ENCODE measurements at places on chromosomes 1 and 21.

DNA sequence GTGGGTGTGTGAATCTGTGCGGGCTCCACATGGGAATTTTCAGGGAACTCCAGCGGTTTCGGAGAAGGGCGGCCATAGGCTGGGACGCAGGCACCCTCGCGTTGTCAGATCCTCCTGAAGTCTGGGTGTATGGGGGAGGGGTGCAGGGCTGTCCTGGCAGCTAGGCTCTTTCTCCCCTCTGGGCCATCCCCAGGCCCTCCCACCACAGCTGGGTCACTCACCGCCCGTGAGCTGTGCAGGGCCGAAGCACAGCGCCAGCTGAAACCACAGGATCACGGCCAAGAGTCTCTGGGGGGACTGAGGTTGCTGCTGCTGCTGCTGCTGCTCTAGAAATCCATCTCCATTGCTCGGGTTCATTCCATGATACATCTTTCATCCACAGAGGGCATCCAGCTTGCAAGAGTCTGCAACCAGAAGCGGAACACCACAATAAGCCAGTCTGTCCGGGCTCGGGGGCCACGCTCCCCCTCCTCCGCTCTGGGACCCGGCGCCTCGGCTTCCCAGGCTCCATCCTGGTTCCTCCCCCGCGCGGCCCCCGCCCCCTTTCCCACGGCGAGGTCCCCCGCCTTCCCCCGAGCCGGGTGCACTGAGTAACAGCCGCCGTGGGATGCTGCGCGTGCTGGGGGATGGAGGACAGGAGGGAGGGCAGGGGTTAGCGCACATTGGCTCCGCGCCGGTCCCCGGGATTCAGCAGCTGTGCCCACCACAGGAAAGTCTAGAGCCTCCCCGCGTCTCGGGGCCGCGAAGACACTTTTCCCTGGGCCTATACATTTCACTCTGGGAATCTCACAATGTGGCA is 720 bp downstream of the SUSD4 start:
- DNase-seq = peak; percentile 43

DNA sequence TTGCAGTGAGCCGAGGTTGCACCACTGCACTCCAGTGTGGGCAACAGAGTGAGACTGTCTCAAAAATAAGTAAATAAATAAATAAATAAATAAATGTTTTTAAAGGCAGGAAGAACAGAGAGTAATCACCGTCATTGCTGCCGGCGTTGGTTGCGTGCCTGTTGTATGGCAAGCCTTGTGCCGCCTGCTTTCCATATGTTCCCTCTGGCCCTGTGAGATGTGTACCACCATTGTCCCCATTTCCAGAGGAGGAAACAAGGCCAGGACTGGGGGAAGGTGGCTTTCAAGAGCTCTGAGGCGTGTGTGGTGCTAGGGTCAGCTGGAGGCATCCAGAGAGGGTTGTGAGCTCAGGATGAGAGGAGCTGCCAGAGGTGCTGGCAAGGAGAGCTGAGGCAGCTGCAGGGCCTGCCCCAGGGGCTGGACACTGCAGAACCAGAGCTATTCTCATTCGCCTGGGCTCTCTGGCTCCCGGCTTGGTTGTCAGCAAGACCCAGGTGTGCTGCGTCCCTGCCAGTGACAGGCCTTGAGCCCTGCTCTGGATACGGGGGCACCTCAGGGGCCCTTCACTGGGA is 5.2 kb upstream of the MARCKSL1 start:
- DNase-seq = no peak

GRCh38 chr21:31837618-31838390 is 35.0 kb upstream of the HUNK start:
- DNase-seq = no peak

GRCh38 chr1:36520056-36520455 is 37.3 kb upstream of the CSF3R start:
- DNase-seq = no peak

DNA sequence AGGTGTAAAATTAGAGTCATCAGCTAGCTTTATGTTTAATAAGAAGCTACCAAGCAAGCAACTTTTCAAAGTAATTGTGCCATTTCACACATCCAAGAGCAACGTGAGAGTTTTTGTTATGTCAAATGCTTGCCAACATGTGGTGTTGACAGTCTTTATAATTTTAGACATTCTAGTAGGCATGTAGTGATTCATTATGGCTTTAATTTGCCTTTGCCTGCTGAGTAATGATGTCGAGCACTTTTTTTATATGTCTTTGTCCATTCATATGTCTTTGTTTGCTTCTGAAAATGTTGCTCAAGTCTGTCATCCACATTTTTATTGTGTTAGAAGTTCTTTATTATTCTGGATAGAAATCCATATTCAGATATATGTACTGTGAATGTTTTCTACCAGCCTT is 21.4 kb upstream of the CHIT1 start:
- DNase-seq = no peak

- no peak for DNase-seq
These were observed 95.7 kb upstream of the SIM2 start for GRCh38 chr21:36603221-36603620.

DNA sequence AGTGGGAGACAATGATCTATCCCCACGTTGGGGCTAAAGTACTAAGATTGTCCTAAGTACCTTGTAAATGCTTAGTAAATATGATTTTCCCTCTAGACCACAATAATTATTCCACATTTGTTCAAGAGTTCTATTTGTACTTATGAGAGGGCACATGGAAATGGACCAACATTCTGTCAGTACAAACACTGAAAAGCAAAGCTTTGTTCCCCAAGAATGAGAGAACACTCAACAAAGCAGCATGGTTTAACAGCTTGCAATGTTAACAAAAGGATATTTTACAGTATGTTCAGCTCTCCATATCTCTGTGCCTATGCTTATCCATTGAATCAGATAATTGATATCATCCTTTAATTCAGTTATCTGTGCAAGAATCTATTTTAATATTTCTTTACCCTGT is 35.4 kb downstream of the RBM11 start:
- DNase-seq = no peak

DNA sequence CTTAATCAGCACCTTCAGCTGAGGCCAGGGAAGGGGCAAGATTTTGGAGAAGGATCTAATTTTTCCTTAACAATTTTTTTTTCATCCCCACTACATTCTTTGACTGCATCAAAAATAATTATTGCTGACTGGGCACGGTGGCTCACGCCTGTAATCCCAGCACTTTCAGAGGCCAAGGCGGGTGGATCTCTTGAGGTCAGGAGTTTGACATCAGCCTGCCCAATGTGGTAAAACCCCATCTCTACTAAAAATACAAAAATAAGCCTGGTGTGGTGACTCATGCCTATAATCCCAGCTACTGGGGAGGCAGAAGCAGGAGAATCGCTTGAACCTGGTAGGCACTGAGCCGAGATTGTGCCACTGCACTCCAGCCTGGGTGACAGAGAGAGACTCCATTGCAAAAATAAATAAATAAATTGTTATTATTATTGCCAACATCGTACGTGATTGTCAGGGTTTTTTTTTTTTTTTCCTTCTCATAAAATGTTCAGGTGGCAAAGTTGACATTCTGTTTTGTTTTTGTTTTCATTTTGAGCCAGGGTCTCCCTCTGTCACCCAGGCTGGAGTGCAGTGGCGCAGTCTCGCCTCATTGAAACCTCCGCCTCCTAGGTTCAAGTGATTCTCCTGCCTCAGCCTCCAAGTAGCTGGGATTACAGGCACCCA is 37.3 kb upstream of the MORC3 start:
- no peak for DNase-seq

DNA sequence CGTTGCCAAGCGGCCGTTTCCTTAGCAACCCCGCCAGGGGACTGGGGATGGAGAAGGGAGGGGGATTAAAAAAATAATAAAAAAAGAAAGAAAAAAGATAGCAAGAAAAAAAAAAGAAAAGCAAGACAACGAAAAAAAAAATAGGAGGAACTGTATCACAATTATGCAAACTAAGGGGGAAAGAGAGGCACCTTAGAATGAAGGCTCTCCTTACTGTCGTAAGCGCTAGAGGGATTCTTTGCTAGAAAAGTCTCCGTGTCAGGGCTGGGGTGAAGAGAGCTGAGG is 625 bp upstream of the NEGR1 start:
- no peak for DNase-seq

- no peak for DNase-seq
These were observed 88.3 kb upstream of the NGF start for GRCh38 chr1:115426231-115426771.

- DNase-seq = no peak
These were observed 113.8 kb upstream of the ERRFI1 start for GRCh38 chr1:8139941-8140340.

GRCh38 chr1:8334106-8334851 is 16.4 kb downstream of the SLC45A1 start:
- no peak for DNase-seq

GRCh38 chr1:15900662-15901279 is 53.3 kb downstream of the SPEN start:
- DNase-seq = no peak

GRCh38 chr1:39954870-39955546 is at the start of gene MFSD2A:
MFSD2A (plus strand) TSS chr1:39955145; CDS start chr1:39955293, 148 bp downstream.
- DNase-seq = peak; percentile 76

DNA sequence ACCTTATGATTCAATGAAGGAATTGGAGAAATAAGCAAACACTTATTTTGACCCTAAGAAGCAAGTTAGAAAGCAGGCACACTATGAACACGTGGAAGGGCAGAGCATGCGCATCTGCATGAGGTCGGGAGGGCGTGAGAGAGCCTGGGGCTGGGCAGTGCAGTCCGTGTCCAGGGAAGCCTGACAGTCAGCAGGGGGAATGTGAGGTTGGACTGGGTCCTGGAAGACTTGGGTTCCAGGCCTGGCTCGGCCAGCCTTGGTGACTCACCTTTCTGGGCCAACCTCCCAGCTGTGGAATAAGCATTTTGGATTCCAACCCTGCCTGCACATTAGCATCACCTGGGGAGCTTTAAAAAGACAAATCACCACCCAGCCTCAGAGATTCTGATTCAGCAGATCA is 26.6 kb upstream of the LMX1A start:
- DNase-seq = no peak

- no peak for DNase-seq
These were observed 112.9 kb downstream of the PTPRC start for GRCh38 chr1:198751741-198752140.

- DNase-seq = no peak
These were observed 14.3 kb upstream of the FAM131C start for GRCh38 chr1:16087733-16088132.

GRCh38 chr1:161998811-161999210 is 24.9 kb downstream of the OLFML2B start:
- no peak for DNase-seq

- no peak for DNase-seq
These were observed 112.0 kb downstream of the AKT3 start for GRCh38 chr1:243738020-243738419.

- no peak for DNase-seq
These were observed 17.4 kb downstream of the FMO1 start for GRCh38 chr1:171265686-171266085.
